ENCODE measurements at places on chromosomes 6 and 20.

GRCh38 chr20:24163506-24163905 lies 174.9 kb upstream of the GGTLC1 start:
- DNase-seq, result no peak

DNA sequence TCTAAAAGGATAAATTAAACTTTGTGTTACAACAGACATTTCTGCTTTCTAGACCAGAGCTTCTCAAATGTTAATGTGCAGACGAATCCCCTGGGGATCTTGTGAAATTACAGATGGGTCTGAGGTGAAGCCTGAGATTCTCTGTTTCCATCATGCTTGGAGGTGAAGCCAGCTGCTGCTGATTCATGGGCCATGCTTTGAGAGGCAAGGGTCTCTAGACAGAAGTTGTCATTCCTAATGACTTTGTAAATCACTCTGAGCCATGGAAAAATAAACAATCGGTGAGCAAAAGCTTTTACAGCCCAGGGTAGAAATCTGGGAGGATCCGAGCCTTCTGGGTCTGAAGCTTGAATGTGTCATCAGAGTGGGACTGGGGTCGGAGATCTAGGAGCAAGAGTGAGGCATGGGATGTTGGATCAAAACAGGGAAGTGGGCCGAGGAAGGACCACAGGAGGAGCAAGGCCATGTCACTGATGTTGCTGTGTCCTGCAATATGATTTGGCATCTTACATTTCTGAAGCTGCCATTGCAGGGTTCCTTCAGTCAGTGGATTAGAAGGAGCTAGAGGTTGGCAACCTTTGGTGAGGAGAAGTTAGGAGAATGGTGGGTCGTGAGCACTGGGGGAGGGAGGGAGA lies 77.3 kb downstream of the TRMT11 start:
- DNase-seq, result no peak

- DNase-seq, result no peak
These were observed 60.1 kb upstream of the AKIRIN2 start for GRCh38 chr6:87762116-87762515.

DNA sequence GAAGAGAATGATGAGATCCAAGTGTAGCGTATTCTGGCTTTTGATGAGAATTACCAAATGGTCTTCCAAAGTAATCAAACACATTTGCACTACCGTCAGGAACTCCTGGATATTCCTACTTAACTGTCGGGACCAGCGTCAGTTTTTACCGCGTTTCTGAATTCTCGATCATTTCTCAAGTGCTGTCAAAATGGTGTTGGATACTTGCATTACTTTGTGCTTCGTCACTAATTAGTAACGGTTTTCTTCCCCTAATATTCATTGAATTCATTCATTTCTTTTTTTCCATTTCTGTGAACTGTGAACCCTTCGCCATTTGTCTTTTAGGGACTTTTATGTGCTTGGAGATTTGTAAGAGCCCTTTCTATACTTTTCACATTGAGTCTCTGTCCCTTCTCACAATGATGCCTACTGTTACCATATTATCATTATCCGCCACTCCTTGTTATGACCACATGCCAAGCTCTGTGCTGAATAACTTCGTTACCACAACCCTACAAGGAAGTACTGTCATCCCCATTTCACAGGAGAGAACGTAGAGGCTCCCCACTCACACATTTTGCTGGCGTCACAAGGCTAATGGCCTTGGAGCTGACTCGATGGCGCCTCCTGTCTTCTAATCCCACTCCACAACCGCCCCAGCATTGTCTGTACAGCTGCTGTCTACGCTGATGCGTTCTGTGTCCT lies 74.2 kb upstream of the QKI start:
- no peak for DNase-seq

- no peak for DNase-seq
These were observed 1042.4 kb upstream of the FLRT3 start for GRCh38 chr20:15379681-15380296.

Data from RCC 7860 (cell line).